Activated T-helper 1 cell treated with anti-CD3 and anti-CD28 coated beads, Interleukin-2, amount 50 U/mL, for 16 hours (primary cell): ENCODE measurements at places on chromosomes 7 and 10.

DNA sequence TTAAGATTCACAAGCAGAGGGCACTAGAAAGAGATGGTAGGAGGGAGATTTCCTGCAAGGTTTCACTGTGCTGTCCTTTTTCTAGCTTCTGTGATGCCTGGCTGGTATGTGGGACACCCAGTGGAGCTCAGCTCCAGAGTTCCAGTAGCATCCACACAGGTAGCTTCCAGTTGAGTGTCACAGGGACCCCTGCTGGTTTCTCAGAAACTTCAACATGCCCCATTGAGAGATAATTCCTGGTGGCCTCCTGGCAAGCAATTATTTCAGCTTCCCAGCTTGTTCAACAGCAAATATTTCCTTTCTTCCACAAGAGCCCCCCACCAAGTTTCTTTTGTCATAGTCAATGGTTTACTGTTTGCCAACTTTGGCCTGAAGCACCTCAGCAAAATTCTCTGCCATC lies 858.7 kb downstream of the REEP3 start:
- no peak for DNase-seq

- DNase-seq = no peak
Measured at GRCh38 chr7:94357076-94357475, 37.6 kb upstream of the COL1A2 start.

DNA sequence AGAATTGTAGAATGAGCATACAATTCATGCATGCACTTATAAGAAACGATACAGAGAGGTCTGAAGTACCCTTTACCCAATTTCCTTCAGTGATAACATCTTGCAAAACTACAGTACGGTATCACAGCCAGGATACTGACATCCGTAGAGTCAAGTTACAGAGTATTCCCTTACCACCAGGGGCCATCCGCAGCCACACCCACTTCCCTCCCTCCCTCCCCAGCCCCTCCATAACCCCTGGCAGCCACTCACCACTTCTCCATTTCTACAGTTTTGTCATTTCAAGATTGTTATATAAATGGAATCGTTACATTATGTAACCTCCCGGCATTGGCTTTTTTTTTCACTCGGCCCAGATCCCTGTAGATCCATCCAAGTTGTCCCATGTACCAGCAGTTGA lies 113.6 kb upstream of the RET start:
- no peak for DNase-seq

- DNase-seq = no peak
Measured at GRCh38 chr10:478471-479245, 210.8 kb downstream of the DIP2C start.

DNA sequence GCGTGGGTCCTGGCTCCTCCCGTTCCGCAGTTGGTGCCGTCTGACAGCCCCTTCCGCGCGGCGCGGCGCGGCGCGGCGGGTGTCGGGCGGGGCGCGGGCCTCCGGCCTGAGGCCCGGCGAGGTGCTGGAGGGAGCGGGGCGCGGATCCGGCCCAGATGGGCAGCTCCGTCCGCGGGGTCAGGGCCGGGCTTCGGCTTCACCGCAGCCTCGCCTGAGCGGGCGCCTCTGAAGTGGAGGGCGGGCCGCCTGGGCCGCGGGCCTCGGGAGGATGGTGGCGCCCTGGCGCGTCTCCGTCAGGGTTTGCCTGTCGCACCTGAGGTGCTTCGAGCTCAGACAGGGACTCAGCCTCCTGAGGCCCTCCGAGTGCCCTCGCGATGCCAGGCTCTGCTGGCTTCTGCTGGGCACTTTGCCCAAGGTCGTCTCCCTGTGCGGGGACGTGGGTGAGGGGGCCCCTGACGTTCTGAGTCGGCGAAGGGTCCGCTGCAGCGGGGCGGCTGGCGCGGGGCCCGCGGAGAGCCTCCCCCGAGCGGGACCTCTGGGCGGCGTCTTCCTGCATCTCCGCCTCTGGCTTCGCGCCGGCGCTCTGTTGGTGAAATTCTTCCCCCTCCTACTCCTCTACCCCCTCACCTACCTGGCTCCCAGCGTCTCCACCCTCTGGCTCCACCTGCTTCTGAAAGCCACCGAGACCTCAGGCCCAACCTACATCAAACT lies 473 bp downstream of the ADCK2 start:
- peak; percentile 38 for DNase-seq

GRCh38 chr10:25896421-25896820 lies 37.6 kb upstream of the MYO3A start:
- no peak for DNase-seq

DNA sequence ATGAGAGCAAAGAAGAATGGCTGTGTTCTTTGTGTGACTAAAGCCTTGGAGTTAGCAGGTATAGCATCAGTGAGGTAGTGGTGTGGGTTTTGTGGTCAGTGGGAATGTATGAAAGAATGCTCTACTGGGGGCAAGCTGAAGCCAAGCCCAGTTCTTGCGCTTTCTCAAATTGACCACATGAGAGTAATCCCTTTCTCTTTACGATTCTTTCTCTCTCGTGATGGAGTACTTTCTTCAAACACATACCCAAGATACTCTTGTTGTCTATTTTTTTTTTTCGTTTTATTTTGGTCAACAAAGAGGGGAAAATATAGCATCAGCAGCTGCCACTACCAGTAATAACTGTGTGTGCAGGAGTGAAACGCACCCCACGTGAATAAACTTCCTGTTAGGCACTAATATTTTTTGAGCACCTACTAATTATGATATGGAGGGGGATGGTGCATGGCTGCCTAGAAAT lies 8.4 kb upstream of the PANK1 start:
- no peak for DNase-seq

GRCh38 chr7:23299770-23300300 lies 696 bp downstream of the MALSU1 start:
- DNase-seq = no peak

DNA sequence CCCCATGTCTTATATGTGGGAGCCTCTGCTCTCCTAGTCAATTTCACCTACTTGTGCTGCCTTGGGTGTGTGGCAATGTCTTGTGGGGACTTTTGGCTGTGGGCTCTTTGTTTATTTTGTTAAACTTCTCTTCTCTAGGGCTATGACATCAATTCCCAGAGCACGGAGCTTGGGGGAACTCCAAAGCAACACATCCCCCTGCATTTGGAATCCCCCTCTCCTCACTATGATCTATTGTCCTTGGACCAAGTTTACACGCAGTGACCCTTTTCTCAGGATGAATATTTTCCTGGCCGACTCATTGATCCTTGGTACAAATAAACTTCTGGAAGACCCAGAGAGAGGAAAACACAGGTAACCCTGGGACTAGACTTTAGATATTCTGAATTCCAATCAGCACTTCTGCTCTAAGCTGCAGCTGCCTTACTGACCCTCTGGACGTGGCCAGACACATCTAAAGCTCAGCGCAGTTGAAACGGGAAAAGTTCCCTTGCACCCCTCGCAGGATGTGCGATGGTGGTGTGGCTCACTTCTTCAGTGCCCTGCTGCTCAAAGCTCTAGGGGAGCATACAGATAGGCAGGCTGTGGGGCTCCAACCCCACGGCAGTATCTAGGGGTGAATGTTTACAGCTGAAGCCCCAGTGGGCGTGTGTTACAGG lies 110.8 kb downstream of the TMEM178B start:
- DNase-seq = no peak

- peak; percentile 64 for DNase-seq
Measured at GRCh38 chr7:35985126-35985754, 167.8 kb upstream of the EEPD1 start.

GRCh38 chr10:17805921-17806577 lies 3.1 kb upstream of the MRC1 start:
- no peak for DNase-seq

- DNase-seq = no peak
Measured at GRCh38 chr10:3801558-3802192, 16.7 kb upstream of the KLF6 start.

- DNase-seq = no peak
Measured at GRCh38 chr7:94173436-94173835, 169.3 kb upstream of the BET1 start.

- DNase-seq = no peak
Measured at GRCh38 chr10:36380538-36380937, 738.4 kb upstream of the FZD8 start.

GRCh38 chr7:112263519-112263918 lies 57.0 kb downstream of the ZNF277 start:
- DNase-seq = no peak

GRCh38 chr7:149307775-149308501 lies 45.9 kb downstream of the ZNF783 start:
- no peak for DNase-seq

DNA sequence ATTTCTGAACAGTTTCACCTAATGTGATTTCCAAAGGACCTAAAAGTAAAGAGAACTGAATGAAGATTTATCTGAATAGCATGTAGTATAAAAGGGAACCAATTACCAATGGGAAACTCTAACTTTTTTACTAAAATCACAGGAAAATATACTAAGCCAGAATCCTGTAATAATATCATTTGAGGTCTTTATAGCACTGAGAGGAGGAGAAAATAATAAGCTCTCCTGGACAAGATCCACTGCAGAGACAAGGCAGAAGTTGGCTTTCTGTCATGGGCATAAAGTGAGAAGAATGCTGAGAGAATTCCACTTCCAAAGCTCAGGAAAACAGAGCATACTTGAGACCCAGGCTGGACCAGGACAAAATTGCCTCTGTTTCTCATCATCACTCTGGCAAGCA lies 1131.4 kb downstream of the SORCS1 start:
- DNase-seq = no peak

GRCh38 chr7:109964780-109965179 lies 1126.1 kb upstream of the LRRN3 start:
- DNase-seq = no peak

GRCh38 chr7:17679458-17679857 lies 260.8 kb downstream of the SNX13 start:
- DNase-seq = no peak
